A549 treated with Hydrocortisone at 1 μM for 4 hours (cell line): ENCODE measurements at places on chromosomes 1 and 21. TPM values are rescaled to one million over a fixed set of nuclear protein-coding genes. Genes with fewer than 3 reads are reported as not detected.

LSM10 gene
- total RNA-seq = 34.0 to 45.9 TPM (median 42.1 TPM) in 5 replicates

NHLH2 gene
- total RNA-seq = not detected in 5 replicates

PLPPR4 gene
- total RNA-seq = 0.02 TPM in 1 of 5 replicates, not detected in the others

FMO5 gene
- total RNA-seq = 0.35 to 0.64 TPM (median 0.39 TPM) in 5 replicates

MFAP2 gene
- 0.54 to 1.2 TPM (median 0.95 TPM) in 5 replicates for total RNA-seq

CAMK2N1 gene
- 47.5 to 62.6 TPM (median 61.1 TPM) in 5 replicates for total RNA-seq

LRRC52 gene
- total RNA-seq = not detected in 5 replicates

LCE1C gene
- total RNA-seq = not detected in 5 replicates

SYT11 gene
- 0.92 to 1.5 TPM (median 1.3 TPM) in 5 replicates for total RNA-seq

GNPAT gene
- 35.6 to 41.2 TPM (median 37.0 TPM) in 5 replicates for total RNA-seq

LMX1A gene
- total RNA-seq = not detected in 5 replicates

FMO2 gene
- total RNA-seq = not detected in 5 replicates

ANKRD65 gene
- total RNA-seq = 0.06 to 0.14 TPM (median 0.14 TPM) in 3 of 5 replicates, not detected in the others

ADAMTS4 gene
- total RNA-seq = 0.02 to 0.18 TPM in 2 of 5 replicates, not detected in the others

PCP4 gene
- total RNA-seq = not detected in 5 replicates

LCE2A gene
- not detected in 5 replicates for total RNA-seq

GFI1 gene
- total RNA-seq = 0.10 to 0.40 TPM (median 0.20 TPM) in 5 replicates

TNFRSF25 gene
- 2.5 to 4.0 TPM (median 2.8 TPM) in 5 replicates for total RNA-seq

LRRC71 gene
- total RNA-seq = 0.05 to 0.23 TPM (median 0.17 TPM) in 5 replicates

TCHHL1 gene
- total RNA-seq = not detected in 5 replicates

MIGA1 gene
- 4.7 to 7.5 TPM (median 6.5 TPM) in 5 replicates for total RNA-seq

EPHA2 gene
- total RNA-seq = 119 to 130 TPM (median 123 TPM) in 5 replicates

NLRP3 gene
- 0.08 TPM in 1 of 5 replicates, not detected in the others for total RNA-seq

KRTAP11-1 gene
- not detected in 5 replicates for total RNA-seq

NUDT4B gene
- 0.52 to 3.4 TPM (median 1.2 TPM) in 5 replicates for total RNA-seq

SLC22A15 gene
- 0.57 to 1.0 TPM (median 0.71 TPM) in 5 replicates for total RNA-seq

HP1BP3 gene
- total RNA-seq = 100 to 166 TPM (median 118 TPM) in 5 replicates

GJB4 gene
- 0.07 to 0.22 TPM (median 0.12 TPM) in 5 replicates for total RNA-seq

ADCY10 gene
- 0.03 to 0.38 TPM (median 0.10 TPM) in 3 of 5 replicates, not detected in the others for total RNA-seq

KCNAB2 gene
- total RNA-seq = 6.6 to 9.1 TPM (median 7.2 TPM) in 5 replicates

SNRPE gene
- 152 to 265 TPM (median 251 TPM) in 5 replicates for total RNA-seq

FGR gene
- 0.06 to 0.09 TPM (median 0.07 TPM) in 3 of 5 replicates, not detected in the others for total RNA-seq

KMO gene
- total RNA-seq = 0.37 to 1.2 TPM (median 0.53 TPM) in 5 replicates

OR2T2 gene
- total RNA-seq = not detected in 5 replicates

CELA2B gene
- 0.14 TPM in 1 of 5 replicates, not detected in the others for total RNA-seq

CHTOP gene
- 75.2 to 85.0 TPM (median 76.0 TPM) in 5 replicates for total RNA-seq

CFHR2 gene
- not detected in 5 replicates for total RNA-seq

LCE3E gene
- 0.30 TPM in 1 of 5 replicates, not detected in the others for total RNA-seq

KCNH1 gene
- total RNA-seq = 2.0 to 2.8 TPM (median 2.2 TPM) in 5 replicates

PDZK1IP1 gene
- 5.7 to 9.3 TPM (median 6.4 TPM) in 5 replicates for total RNA-seq

GJA5 gene
- not detected in 5 replicates for total RNA-seq

OR2C3 gene
- total RNA-seq = not detected in 5 replicates

DYNLT5 gene
- not detected in 5 replicates for total RNA-seq

NID1 gene
- 5.3 to 9.8 TPM (median 7.4 TPM) in 5 replicates for total RNA-seq

CD1D gene
- 0.05 to 0.08 TPM (median 0.07 TPM) in 4 of 5 replicates, not detected in the other for total RNA-seq

RPTN gene
- total RNA-seq = 0.02 TPM in 1 of 5 replicates, not detected in the others

CFHR5 gene
- total RNA-seq = not detected in 5 replicates
